ENCODE measurements at places on chromosomes 5 and 9.

- H3K4me3 ChIP-seq = no peak overlapping the region
- H3K27me3 ChIP-seq = no peaks in the 10 kb centered on the region
- no peak for DNase-seq
- peaks cover 26% of the 10 kb centered on the region for H3K36me3 ChIP-seq
- peak overlapping the region; percentile 62 for H3K27ac ChIP-seq
- H3K4me1 ChIP-seq = peaks cover 33% of the 10 kb centered on the region
These were observed 30.0 kb downstream of the TGFBR1 start for GRCh38 chr9:99134893-99135341.

GRCh38 chr5:133391354-133392136 lies 220.8 kb downstream of the FSTL4 start:
- H3K27me3 ChIP-seq = no peaks in the 10 kb centered on the region
- no peak overlapping the region for H3K27ac ChIP-seq
- DNase-seq = no peak
- H3K4me3 ChIP-seq = no peak overlapping the region

DNA sequence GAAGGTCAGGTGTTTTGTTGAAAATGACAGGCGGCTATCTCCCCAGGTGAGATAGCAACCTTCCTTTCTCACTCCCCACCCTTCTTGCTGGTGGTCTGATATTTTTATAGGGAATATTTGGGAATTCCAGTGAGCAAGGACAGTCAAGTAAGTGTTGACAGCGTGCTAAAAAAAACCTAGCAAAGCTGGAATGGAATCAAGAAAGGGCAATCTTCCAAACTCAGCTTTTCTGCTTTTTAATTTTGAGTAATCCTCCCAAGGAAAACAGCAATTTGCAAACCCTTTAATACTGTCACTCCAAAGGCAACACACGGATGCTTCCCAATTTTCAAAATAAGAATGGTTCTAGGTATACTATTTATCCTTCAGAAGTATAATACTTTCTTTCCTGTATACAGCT lies 143.7 kb upstream of the PCA3 start:
- H3K4me3 ChIP-seq = no peak overlapping the region
- H3K27ac ChIP-seq = no peak overlapping the region
- no peaks in the 10 kb centered on the region for H3K4me1 ChIP-seq
- no peak for DNase-seq

DNA sequence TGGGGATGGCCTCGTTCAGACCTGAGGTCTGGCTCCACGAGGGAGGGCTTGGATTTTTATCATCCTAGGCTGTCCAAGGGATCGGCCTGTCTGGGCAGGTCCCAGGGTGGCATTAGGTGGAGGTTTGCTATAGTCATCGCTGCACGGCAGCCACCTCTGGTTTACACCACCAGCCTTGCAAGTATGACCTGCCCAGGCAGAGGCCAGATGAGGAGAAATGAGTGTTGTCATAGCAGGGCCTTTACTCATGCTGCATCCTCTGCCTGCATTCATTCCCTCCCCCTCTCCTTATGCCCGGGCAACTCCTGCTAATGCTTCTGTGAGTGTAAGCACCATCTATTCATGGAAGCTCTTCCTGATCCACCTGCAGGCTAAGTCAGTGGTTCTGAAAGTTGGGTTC lies 15.3 kb upstream of the NDST1 start:
- DNase-seq = no peak
- H3K27ac ChIP-seq = no peak overlapping the region
- no peaks in the 10 kb centered on the region for H3K4me1 ChIP-seq
- H3K36me3 ChIP-seq = no peaks in the 10 kb centered on the region
- no peak overlapping the region for H3K4me3 ChIP-seq

DNA sequence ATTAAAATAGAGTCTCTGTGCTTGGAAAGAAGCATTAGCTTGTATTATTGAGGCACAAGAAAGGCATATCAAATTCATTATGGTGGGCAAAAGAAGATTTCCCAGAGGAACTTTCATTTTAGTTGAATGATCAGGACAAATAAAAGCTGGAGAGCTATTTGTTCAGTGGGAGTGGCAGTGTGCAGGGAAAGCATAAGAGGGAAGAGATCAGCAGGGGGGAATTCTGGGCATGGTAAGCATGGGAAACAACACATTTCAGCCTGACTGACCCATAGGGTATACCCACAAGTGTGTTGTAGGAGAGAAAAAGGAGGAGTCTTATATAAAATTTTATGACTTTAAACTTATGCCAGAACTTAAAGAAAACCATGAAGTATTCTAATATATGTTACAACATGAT lies 167.7 kb upstream of the RASA1 start:
- no peak for DNase-seq
- no peak overlapping the region for H3K27ac ChIP-seq
- H3K36me3 ChIP-seq = no peaks in the 10 kb centered on the region
- peaks cover 2% of the 10 kb centered on the region for H3K4me1 ChIP-seq
- H3K27me3 ChIP-seq = no peaks in the 10 kb centered on the region

DNA sequence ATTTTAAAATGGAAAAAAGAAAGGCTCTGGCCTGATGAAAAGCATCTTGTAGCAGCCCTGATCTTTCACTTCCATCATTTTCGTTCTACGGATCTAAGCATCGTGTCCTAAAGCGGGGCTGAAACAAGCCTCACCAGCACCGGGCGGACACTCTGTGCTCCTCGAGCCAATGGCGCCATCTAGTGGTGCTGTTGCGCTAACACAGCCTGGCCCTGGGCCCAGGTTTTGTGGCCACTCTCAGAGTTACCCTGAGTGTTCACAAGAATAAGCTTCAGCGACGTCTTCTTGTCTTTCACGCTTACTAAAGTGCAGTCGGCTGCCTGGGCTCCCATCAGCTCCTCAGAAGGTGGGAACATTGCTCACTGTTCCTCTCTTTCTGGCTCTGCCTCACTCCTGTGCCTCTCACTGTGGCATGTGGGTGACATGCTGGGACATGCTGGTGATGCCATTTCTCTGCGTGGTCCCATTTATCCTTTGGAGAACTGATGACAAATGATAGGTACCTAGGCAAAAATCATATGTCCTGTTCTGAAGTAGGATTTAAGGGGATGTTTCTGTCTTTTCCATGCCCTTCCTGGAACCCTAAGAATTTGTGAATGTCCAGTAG lies 32.7 kb downstream of the DMRT3 start:
- peak; percentile 33 for DNase-seq
- no peaks in the 10 kb centered on the region for H3K36me3 ChIP-seq
- H3K4me1 ChIP-seq = peaks cover 4% of the 10 kb centered on the region
- peaks cover 2% of the 10 kb centered on the region for H3K27me3 ChIP-seq

GRCh38 chr9:35027860-35028259 lies 38.3 kb downstream of the DNAJB5 start:
- no peak overlapping the region for H3K27ac ChIP-seq
- H3K27me3 ChIP-seq = no peaks in the 10 kb centered on the region
- no peak overlapping the region for H3K4me3 ChIP-seq
- H3K4me1 ChIP-seq = peaks cover 3% of the 10 kb centered on the region
- DNase-seq = no peak

DNA sequence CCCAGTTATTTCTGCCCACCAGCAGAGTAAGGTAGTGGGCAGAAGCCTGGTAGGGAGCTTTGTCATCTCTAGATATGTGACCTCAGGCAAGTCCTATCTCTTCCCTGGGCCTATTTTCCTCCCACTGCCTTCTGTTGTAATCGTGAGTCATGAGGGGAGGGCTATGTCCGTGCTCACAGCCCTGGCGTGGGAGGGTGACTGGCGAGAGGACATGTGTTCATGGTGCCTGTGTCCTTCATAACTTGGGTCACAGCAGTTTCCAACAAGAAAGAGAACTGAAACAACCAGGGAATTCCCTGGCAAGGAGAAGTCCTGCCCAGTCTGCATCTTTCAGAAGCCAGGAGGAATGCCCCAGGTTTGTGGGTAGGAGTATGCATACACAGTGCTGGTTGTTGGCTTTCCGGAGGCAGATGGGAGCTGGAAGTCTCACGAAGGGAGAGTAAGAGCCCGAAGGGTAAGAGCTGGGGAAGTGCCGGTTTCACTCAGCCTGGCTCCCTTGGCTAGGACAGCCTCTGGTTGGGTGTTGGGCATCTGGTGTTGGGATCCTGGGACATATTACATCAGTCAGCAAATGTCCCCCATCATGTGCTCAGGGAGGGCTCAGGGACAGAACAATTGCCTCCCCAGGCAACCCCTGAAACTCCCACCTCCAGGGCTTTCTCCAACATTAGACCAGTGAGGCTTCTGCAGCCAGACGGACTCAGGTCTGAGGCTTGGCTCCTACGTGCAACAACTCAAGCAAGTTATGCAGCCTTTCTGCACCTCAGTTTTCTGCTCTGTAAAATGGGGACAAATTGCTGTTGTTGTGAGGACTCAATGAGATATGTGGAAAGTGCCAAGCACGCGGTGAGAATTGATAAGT lies 4.3 kb upstream of the TIFAB start:
- no peaks in the 10 kb centered on the region for H3K27me3 ChIP-seq
- no peak overlapping the region for H3K27ac ChIP-seq
- H3K4me1 ChIP-seq = no peaks in the 10 kb centered on the region
- H3K36me3 ChIP-seq = no peaks in the 10 kb centered on the region
- no peak for DNase-seq

GRCh38 chr9:22160221-22160620 lies 151.1 kb upstream of the CDKN2B start:
- H3K27ac ChIP-seq = no peak overlapping the region
- H3K4me3 ChIP-seq = no peak overlapping the region
- no peak for DNase-seq
- no peaks in the 10 kb centered on the region for H3K4me1 ChIP-seq

- no peak for DNase-seq
- H3K4me3 ChIP-seq = no peak overlapping the region
- H3K4me1 ChIP-seq = no peaks in the 10 kb centered on the region
- H3K36me3 ChIP-seq = no peaks in the 10 kb centered on the region
- no peak overlapping the region for H3K27ac ChIP-seq
These were observed 80.0 kb upstream of the TUT7 start for GRCh38 chr9:86434039-86434726.

- H3K4me1 ChIP-seq = no peaks in the 10 kb centered on the region
- H3K4me3 ChIP-seq = no peak overlapping the region
- no peaks in the 10 kb centered on the region for H3K27me3 ChIP-seq
- no peak for DNase-seq
- no peak overlapping the region for H3K27ac ChIP-seq
- H3K36me3 ChIP-seq = no peaks in the 10 kb centered on the region
These were observed 17.6 kb downstream of the NCS1 start for GRCh38 chr9:130189840-130190239.

DNA sequence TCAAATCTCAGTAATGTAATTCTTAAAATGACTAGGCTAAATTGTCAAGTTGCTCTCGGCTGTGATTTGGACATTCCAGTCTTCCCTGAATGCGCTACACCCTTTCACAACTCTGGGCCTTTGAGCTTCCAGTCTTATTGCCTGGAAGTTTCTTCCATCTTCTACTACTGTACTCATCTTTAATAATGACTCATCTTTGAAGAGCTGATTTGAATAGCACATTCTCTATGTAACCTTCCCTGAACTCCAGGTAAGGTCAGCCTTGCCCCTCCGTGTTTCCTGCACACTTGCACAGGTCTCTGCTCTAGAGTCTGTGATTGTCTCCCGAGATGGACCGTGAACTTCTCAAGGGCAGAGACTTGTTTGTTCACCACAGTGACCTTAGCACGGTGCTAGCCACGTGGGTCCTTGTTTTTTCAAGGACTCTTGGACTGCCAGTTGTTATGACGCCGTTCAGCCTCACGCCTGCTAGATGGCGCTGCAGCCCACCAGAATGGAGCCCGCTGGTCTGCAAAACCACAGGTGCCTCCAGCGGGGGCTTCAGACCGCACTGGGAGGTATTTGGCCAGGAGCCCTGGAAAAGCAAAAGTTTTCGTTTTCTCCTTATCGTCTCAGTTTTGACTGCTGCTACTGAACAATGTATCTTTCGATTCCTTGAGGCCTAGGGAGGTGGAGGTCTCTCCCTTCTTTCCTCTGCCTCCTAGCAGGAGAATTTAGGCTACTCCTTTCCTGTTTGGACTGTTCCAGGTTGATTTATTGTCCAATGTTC lies 44.4 kb downstream of the SEC61B start:
- peak; percentile 44 for DNase-seq
- no peak overlapping the region for H3K4me3 ChIP-seq
- H3K27ac ChIP-seq = no peak overlapping the region
- no peaks in the 10 kb centered on the region for H3K4me1 ChIP-seq

- H3K4me3 ChIP-seq = no peak overlapping the region
- no peaks in the 10 kb centered on the region for H3K4me1 ChIP-seq
- no peaks in the 10 kb centered on the region for H3K36me3 ChIP-seq
- no peaks in the 10 kb centered on the region for H3K27me3 ChIP-seq
- no peak for DNase-seq
These were observed 215.7 kb downstream of the ATPSCKMT start for GRCh38 chr5:10034001-10034400.

DNA sequence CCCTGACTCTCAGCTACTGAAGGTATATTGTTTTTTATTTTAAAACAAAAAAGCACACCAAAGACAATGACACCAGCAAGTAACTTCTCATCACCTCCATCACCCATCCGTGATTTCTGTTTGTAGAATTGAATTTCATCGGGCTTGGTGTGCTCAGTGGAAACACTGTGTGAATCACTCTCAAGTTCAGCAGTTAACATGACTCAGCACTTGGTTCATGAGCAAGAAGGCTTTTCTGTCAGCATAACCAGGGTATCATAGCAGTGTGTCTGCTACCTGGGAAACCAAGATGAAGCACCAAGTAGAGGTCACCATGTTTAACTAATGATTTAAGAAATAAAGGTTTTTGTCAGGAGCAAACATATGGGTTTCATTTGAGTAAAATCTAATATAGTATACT lies 123.7 kb downstream of the INSYN2B start:
- no peak overlapping the region for H3K27ac ChIP-seq
- no peak overlapping the region for H3K4me3 ChIP-seq
- no peaks in the 10 kb centered on the region for H3K27me3 ChIP-seq
- H3K36me3 ChIP-seq = peaks cover 18% of the 10 kb centered on the region
- no peak for DNase-seq
- no peaks in the 10 kb centered on the region for H3K4me1 ChIP-seq

- H3K27me3 ChIP-seq = no peaks in the 10 kb centered on the region
- H3K4me1 ChIP-seq = no peaks in the 10 kb centered on the region
- DNase-seq = no peak
These were observed 304.4 kb upstream of the KIF2A start for GRCh38 chr5:62001640-62002039.

DNA sequence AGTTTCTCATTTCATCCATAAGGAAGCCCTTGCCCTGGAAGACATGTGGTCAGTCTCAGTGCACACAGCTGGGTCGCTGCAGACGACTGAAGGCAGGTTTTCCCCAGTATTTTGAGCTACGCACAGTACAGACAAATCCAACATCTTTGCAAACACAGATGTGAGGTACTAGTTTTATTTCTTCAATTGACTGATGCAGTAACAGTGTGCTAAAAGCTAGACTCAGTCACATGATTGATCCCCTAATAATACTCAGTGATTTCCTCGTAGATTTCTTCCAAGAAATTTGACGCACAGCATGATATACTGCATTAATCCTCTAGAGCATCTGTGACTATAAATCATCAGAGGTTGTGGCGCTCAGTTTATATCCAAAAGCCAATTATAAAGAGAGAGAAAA lies 346.1 kb downstream of the DIRAS2 start:
- DNase-seq = no peak
- H3K4me3 ChIP-seq = no peak overlapping the region
- no peaks in the 10 kb centered on the region for H3K27me3 ChIP-seq

All from T-cell (primary cell).